T-cell (primary cell): ENCODE measurements at places on chromosomes 12 and 14.

DNA sequence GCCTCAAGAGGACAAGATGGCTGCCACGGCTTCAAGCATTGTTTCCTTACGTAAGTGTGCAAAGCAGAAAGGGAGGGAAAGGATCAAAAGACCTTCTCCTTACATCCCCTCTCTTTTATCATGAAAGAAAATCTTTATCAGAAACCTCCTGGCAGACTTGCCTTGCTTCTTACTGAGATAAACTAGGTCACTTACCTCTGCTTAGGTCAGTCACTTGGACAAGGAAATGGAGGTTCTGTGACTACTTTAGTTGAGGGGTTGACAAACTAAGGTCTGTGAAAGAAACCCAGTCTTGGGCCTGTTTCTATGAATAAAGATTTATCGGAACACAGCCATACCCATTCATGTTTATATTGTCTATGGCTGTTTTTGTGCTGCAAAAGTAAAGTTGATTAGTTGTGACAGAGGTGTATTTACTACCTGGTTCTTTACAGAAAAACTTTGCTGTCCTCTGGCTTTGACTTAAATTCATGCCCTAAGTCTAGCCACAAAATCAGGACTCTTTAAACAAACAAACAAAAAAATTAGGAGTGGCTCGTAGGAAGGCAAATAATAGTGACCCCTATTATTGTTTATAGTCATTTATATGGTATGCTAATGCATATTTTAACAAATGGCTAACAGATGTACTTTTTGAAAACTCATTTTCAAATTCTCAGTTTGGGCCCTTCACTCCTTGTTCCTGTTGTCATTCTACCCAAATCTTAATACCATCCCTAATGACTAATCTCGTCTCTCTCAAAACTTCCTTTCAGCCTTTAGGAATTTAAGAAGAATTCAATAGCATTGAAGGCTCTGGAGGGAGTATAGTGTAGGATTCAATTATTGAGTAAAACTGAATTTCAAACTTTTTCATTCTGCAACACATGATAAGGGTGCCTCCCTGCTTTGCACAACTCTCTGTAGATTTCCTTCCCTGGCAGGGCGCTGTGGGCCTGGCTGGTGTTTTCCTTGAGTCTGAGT, 42.0 kb upstream of the ATP2B1 start:
- no peak for DNase-seq

GRCh38 chr14:102525219-102525928, 15.8 kb upstream of the ANKRD9 start:
- DNase-seq, result peak; percentile 36

DNA sequence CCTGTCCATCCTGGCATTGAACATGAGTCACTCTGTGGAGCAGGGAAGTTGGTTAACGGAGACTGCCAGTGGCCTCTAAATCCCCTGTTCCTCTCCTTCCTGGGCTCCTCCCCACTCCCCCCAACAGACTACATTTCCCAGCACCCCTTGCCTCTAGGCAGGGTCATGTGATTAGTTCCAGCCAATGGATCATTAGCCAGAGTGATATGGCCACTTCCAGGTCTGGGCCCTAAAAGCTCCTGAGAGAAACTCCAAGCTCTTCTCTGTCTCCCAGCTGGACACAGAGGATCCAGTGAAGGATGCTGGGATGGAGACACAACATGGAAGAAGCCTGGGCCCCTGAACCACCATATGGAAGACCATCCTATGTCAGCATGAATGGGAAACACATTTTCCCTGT, 54.4 kb upstream of the RFLNA start:
- no peak for DNase-seq

DNA sequence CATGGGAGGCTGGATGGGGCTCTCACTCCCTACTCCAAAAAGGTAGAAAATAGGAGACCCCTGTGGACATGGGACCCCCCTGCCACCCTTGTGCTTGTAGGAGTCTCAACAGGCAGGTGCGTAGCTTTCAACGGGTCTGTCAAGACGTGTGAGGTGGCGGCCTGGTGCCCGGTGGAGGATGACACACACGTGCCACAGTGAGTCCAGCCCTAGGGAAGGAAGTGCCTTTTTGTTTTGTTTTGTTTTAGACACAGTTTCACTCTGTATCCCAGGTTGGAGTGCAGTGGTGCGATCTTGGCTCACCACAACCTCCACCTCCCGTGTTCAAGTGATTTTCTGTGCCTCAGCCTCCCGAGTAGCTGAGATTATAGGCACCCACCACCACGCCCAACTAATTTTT, 12.9 kb downstream of the P2RX4 start:
- DNase-seq, result no peak

GRCh38 chr12:91989143-91989542, 156.5 kb downstream of the BTG1 start:
- DNase-seq, result no peak

GRCh38 chr12:28776220-28776619, 372.9 kb upstream of the FAR2 start:
- DNase-seq, result no peak

DNA sequence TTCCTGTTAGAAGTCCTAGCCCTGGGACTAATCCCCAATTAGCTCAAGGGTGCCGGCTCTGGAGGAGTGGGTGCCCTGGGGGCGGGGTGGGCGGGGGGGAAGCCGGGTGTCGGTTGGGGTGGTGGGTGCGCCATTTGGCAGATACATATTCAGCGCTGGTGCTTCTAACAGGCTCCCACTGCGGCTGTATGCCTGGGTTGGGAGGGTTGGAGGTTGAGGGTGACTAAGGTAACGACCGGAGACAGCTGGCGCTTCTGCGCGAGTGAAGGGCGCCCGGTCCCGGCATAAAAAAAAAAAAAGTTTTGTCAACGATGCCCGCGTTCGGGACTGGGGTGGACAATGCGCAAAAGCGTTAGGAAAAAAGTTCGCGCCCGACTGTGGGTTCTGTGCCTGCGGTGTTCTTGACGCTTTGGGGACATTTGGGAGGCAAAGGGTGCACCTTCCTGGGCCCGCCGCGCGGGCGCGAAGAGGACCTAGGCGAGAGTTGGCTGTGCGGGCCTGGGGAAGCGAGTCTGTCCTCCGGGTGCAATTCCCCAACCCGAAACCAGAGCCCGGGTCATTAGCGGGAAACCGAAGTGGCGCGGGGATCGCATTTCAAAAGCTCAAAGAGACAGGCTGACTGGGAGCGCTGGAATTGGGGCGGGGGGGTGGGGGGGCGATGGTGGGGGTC, 19.2 kb downstream of the TBX3 start:
- no peak for DNase-seq

DNA sequence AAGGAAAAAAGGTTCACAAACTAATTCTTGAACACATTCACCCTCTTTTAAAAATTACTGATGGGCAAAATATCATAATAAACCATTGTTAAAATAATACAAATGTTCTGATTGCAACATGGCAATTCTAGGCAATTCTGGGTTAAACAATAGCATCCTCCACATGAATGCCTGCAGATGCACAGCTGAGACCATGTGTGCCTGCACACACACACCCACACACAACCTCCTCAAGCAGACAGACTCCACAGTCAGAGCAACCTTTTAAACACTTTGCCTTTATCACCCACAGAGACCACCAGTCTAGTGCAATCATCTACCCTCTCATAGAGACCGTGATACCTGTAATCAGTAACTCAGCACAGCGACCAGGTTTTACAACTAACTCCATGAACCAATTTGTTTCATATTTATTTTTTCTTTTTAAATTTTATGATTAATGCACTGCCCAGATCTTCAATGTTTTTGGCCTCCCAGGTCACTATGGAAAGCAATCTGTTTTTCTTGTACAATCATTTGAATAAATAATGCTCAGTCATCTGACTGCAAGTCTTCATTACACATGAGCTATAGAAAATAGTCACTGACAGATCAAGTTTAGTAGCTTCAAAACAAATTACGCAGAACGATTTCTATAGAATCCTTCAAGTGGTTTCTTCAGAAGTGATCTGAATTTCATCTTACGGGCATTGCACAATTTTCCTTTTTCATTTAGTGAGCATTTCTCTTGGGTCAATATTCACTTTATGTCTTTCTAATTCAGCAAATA, 105.8 kb downstream of the PRKD1 start:
- DNase-seq, result no peak

- DNase-seq, result no peak
Observed at GRCh38 chr12:2301531-2302461, 249.0 kb downstream of the CACNA1C start.

DNA sequence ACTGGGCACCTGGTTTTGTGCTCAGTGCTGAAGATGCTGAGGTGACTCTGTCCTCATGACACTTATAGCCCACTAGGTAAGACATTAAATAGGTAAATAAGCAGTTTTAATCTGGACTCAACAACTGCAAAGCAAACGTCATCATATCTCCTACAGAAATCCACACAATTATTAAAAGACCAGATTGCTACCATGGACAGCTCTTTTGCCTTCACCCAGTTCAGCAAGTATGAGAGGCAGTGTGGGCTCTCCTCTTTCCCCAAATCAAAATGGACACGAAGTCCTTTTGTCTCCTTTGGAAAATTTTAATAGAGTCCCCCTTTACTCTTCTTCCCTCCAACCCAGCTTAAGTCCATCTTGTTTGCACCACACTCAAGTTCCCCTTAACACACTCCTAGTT, 171.1 kb downstream of the RPAP3 start:
- DNase-seq, result no peak

- DNase-seq, result no peak
Observed at GRCh38 chr12:29286081-29286790, 94.7 kb downstream of the ERGIC2 start.

DNA sequence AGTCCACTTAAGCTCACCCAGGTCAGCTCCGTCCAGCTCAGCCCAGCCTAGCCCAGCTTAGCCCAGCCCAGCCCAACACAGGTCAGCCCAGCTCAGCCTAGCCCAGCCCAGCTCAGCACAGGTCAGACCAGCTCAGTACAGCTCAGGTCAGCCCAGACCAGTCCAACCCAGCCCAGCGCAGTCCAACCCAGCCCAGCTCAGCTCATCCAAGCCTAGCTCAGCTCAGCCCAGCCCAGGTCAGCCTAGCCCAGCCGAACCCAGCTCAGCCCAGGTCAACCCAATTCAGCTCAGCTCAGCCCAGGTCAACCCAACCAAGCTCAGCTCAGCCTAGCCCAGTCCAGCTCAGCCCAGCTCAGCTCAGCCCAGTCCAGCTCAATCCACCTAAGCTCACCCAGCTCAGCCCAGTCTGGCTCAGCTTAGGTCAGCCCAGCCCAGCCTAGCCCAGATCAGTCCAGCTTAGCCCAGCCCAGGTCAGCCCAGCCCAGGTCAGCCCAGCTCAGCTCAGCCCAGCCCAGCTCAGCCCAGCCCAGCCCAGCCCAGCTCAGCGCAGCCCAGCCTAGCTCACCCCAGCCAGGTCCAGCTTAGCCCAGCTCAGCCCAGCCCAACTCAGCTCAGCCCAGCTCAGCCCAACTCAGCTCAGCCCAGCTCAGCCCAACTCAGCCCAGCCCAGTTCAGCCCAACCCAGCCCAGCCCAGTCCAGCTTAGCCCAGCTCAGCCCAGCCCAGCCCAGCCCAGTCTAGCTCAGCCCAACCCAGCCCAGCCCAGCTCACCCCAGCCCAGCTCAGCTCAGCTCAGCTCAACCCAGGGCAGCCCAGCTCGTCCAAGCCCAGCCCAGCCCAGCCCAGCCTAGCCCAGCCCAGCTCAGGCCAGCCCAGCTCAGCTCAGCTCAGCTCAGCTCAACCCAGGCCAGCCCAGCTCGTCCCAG, 184.0 kb downstream of the TMEM121 start:
- no peak for DNase-seq

DNA sequence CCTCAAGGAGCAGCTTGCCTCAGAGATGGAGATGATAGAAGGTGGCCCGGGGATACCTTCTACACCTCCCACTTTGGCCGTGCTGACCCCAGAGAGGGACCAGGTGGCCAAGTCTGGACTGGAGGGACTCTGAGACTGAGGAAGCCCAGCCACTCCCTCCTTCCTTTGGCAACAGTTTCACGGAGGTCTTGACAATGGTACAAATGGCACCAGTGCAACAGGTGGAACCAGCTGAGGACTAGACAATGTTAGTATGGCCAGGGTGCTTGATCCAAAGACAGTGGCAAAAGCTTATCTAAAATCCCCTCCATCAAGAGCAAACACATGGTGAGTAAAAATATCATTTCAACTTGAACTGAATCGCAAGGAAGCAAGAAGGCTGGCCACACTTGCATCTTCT, 117.4 kb downstream of the FOXN3 start:
- DNase-seq, result no peak

DNA sequence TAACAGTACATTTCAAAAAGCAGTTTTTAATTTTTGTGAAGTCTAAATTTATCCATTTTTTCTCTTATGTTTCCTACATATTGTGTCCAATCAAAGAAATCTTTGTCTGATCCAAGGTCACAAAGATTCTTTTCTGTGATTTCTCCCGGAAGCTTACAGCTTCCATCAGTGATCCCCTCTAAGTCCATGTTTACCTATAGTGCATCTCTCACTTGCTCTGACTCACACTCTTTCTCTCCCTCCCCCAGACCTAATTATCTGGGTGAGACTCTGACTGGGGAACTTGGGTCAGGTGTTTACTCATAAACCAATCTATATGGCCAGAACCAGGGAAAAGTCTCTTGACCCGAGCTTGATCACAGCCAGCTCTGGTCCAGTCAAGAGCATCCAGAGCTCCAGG, 224.4 kb downstream of the SPTSSA start:
- no peak for DNase-seq

DNA sequence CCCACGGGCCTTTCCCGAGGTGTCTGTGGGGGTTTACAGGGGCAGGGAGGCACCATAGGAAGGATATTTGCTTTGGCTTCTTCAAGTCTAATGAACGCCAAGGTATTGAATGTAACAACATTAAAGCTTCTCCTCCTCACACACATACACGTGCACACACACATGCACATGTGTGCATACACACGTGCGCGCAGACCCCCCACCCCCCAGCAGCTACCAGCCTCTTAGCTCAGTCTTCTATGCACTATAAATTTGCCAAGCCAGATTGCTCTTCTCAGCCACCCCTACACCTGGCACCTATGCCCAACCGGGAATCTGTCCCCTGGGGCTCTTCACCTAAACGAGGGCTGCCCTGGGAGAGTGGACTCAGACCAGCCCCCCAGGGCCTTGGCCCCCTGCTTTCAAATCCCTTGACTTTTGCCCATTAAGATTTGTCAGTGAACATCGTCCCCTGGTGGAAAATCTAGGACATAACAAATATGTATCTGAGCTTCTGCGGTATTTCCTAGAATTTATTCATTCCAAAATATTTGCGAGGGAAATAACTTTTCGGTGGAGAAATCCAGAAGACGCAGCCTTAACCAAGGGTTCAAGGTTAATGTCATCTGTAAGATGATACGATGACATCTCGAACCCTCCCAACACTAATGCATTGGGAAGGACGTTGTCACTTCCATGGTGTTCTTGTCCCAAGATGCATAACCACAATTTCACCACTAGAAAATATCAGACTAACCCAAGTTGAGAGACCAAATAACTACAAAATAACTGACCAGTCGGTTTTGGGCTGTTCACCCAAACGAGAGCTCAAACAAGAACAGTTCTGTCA, 330.4 kb downstream of the MED13L start:
- no peak for DNase-seq

- no peak for DNase-seq
Observed at GRCh38 chr14:104244221-104245011, 106.0 kb downstream of the KIF26A start.

- no peak for DNase-seq
Observed at GRCh38 chr12:10968765-10969456, 17.8 kb downstream of the TAS2R50 start.

- DNase-seq, result no peak
Observed at GRCh38 chr14:98512501-98513251, 759.3 kb downstream of the BCL11B start.

GRCh38 chr14:78975734-78976133, 805.6 kb downstream of the NRXN3 start:
- DNase-seq, result no peak

- DNase-seq, result no peak
Observed at GRCh38 chr12:27824126-27824842, 44.2 kb upstream of the MANSC4 start.
